ENCODE measurements at places on chromosomes 2 and 18.

DNA sequence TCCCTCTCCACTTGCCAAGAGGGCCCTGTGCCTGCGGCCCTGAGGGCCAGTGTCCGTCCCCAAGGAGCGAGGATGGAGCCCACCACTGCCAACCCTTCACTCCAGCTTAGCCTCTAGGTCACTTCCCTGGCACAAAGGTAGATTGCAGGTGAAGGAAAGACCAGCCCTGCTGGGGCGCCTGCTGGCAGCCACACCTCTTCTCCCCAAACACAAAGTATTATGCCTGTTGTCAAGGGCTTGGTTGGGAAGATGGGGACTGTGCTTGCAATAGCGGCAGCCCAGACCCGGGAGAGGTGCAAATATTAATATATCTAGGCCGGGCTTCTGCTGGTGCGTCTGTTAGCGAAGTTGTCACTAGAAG is 7.7 kb downstream of the KCNF1 start:
- no peak for DNase-seq

- no peak for DNase-seq
These were observed 184.3 kb downstream of the UBE2E3 start for GRCh38 chr2:181164699-181165098.

DNA sequence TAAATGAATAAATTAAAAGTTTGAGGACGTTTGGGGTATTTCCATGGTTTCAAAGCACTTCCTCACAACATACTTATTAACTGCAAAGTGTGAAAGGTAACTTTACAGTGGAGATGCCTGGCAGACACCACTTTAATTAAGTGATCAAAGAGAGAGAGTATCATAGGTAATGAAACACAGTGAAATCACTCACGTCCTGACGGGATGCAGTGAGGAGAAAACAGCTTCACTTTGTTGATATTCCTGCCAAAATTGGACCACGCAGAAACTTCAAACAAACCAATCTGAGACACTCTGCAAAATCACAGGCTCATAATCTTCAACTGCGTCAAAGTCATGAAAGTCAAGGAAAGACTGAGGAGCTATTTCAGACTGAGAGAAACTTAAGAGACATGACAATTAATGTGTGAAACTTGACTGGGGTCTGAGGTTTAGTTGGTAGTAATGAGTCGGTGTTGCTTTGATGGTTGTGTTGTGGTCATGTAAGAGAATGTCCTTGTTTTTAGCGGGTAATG is 66.0 kb upstream of the ITGB6 start:
- peak; percentile 20 for DNase-seq

GRCh38 chr2:231222318-231223000 is 24.0 kb downstream of the ARMC9 start:
- no peak for DNase-seq

GRCh38 chr2:149825473-149825872 is 237.9 kb upstream of the MMADHC start:
- DNase-seq = no peak

GRCh38 chr2:196077821-196078220 is 9.2 kb upstream of the DNAH7 start:
- DNase-seq = no peak

- no peak for DNase-seq
These were observed 56.8 kb downstream of the ATF2 start for GRCh38 chr2:175111200-175111657.

DNA sequence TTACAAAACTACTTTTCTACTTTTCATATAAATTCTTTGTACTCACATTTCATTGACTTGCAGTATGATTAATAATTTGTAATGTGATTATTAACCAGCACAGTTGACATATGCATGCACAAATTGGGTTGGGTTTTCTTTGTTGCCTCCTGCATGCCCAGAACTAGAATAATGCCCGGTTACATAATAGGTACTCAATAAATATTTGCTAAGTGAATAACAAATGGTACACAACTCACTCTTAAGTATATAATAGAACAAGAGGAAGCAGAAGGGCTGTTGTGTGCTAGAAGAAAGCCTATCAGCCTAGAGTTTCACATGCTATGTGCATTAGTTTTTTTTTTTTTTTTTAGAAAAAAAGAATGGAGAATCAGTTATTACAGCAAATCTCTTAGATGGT is 9.3 kb downstream of the RDH14 start:
- DNase-seq = no peak

- no peak for DNase-seq
These were observed 6.3 kb upstream of the GAL3ST2 start for GRCh38 chr2:241770185-241770935.

GRCh38 chr18:45879681-45880655 is 54.5 kb downstream of the SIGLEC15 start:
- peak; percentile 70 for DNase-seq

DNA sequence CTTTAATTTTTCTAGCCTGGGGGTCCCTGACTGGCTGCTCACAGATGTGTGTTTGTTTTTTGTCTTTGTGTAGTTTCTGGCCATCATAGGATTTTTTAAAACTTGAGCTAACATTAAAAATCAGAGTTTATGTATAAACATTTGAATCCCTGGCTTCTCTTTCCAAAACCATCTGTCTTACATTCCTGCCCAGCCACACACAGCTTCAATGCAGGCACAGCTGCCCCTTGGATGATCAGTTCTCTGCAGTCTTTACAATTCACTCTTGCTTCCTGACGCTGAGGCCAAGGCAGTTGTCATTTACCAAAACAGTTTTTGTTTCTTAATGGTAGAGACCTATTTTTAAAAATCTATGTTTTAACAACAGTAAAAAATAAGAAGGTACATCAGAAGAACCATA is 169.2 kb upstream of the LRRTM1 start:
- no peak for DNase-seq

- no peak for DNase-seq
These were observed 3.1 kb upstream of the CIB4 start for GRCh38 chr2:26644188-26644835.

- no peak for DNase-seq
These were observed 184.4 kb upstream of the SLC39A10 start for GRCh38 chr2:195472501-195473234.

GRCh38 chr2:36530178-36530982 is 67.6 kb downstream of the FEZ2 start:
- no peak for DNase-seq

- DNase-seq = peak; percentile 75
These were observed 65.2 kb downstream of the PLCL1 start for GRCh38 chr2:197869501-197870111.
